ENCODE measurements at places on chromosomes 12 and 14.
A peak's percentile ranks its signal among the peaks of the same experiment; 100 is the strongest.

- DNase-seq: no peak
Observed at GRCh38 chr14:105646175-105646574, 119.8 kb downstream of the TMEM121 start.

DNA sequence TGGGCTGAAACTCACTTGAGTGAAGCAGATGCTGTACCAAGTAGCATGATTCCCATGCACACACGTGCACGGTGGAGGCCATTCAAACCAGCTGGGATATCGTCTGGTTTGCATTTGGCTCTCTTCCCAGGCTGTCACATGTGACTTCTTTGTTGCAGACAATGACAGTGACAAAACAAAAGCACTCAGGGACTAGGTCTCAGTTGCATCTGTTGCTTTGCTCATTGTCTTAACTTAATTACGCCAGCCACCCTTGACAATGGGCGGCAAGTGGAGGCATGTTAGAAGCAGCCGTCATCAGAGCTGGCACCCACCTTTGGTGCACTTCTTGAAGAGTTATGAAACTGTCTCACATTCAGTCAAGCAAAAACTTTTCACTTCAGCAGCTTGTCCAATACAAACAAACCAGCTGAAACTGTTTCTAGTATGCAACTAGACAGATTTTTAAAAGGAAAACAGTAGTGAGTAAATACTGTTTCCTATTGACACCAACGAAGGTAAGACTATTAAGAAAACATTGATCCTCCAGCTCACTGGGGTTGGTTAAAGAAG is 74.3 kb downstream of the IGF1 start:
- DNase-seq: peak; percentile 43

- no peak for DNase-seq
Observed at GRCh38 chr14:87691042-87691881, 301.7 kb downstream of the GALC start.

- no peak for DNase-seq
Observed at GRCh38 chr14:90727082-90727481, 89.1 kb downstream of the TTC7B start.

GRCh38 chr12:75979181-75979580 is 52.4 kb downstream of the PHLDA1 start:
- no peak for DNase-seq

DNA sequence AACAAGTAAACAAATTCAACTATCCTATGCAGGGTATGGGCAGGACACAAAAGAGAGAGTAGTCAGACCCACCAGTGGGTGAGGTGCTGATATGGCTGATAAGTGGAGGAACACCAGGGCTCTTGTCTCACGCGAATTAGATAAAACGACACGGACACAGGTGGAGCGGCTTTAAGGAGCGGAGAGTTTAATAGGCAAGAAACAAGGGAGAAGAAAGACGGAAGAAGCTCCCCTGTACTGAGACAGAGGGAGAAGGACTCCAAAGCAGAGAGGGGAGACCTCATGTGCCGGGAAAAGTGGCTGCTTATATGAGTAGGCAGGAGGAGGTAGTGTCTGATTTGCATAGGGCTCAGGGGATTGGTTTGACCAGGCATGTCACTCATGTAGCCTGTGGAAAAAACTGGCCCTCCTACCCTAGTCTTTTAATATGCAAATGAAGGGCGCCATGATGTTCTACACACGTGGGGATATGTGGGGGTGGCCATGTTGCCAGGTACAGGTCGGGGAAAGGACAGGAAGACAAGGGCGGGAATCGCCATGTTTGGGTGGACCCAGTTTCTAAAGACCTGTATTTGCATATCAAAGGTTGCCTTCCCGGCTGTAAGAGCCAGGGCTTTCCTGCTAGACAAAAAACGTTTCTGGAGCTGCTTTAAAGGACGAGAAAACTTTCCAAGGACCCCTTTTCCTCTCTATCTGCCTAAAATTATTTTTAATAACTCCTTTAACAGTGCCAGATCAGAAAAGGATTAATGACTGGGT is 28.8 kb downstream of the RPGRIP1 start:
- DNase-seq: peak; percentile 69

- peak; percentile 41 for DNase-seq
Observed at GRCh38 chr12:3200032-3200617, 122.9 kb downstream of the TSPAN9 start.

GRCh38 chr14:99672506-99673304 is 11.4 kb upstream of the CYP46A1 start:
- DNase-seq: no peak

DNA sequence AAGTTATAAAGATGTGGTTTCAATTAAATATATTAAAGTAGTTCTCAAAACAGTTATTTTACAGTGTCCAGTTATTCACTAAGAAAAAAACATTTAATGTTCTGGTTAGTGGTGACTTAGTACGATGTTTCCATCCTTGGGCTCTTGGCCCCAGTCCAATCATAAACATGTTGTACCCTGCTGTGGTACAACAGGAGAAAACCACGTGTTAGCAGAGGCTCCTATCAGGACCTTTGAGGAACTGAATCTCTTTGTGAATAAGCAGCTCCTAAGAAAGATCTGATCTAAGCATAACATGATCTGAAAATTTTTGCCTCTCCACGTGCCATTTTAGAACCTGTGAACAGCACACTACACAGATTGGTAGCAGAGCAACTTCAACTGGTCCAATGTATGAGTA is 234.0 kb downstream of the SYT1 start:
- no peak for DNase-seq

DNA sequence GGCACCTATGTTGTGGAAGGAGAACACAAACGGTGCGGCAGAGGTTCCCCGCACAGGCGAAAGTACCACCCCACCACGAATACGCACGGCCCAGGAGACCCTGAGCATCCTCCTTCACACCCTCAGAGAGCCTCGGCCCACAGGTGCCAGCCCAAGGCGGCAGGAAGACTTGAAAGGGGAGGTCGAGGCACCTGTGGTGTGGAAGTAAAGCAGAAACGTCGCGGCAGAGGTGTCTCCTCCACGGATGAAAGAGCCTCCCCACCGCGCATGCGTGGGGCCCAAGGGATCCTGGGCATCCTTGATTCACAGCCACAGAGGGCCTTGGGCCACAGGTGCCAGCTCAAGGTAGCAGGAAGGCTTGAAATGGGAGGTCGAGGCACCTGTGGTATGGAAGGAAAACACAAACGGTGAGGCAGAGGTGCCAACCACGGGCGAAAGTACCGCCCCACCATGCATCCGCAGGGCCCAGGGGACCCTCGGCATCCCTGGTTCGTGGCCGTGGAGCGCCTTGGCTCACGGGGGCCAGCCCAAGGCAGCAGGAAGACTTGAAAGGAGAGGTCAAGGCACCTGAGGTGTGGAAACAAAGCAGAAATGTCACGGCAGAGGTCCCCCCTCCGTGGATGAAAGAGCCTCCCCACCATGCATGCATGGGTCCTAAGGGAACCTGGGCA is 380.1 kb downstream of the ALG10 start:
- DNase-seq: no peak

GRCh38 chr14:74456684-74457564 is 30.9 kb upstream of the SYNDIG1L start:
- no peak for DNase-seq

DNA sequence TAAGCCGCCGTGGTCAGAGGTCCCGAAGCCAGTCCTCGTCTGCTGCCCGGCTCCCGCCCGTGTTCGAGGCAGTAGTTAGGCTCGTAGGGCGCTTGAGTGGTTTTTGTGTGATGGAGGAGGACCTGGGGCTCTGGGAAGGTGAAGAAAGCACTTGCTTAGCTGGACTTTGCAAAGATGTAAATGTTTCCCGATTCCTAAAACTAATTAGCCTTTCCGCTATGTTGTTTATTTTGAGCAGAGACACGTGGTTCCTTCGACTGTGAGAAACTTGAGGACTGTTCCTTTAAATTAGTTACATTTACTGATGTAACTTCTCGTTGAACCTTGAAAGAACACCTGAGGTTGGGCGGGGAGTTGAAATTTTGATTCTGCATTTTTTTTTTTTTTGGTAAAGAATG is 33.9 kb downstream of the MIA2 start:
- peak; percentile 13 for DNase-seq

DNA sequence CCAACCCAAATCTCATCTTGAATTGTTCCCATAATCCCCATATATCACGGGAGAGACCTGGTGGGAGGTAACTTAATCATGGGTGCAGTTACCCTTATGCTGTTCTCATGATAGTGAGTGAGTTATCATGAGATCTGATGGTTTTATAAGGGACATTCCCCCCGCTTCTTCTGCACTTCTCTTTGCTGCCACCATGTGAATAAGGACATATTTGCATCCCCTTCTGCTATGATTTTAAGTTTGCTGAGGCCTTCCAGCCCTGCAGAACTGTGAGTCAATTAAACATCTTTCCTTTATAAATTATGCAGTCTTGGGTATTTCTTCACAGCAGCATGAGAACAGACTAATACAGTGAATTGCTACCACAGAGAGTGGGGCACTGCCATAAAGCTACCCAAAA is 179.1 kb downstream of the LRIG3 start:
- no peak for DNase-seq

GRCh38 chr12:29389295-29389919 is 8.4 kb upstream of the ERGIC2 start:
- no peak for DNase-seq

- DNase-seq: no peak
Observed at GRCh38 chr12:23415180-23415579, 534.3 kb downstream of the SOX5 start.

DNA sequence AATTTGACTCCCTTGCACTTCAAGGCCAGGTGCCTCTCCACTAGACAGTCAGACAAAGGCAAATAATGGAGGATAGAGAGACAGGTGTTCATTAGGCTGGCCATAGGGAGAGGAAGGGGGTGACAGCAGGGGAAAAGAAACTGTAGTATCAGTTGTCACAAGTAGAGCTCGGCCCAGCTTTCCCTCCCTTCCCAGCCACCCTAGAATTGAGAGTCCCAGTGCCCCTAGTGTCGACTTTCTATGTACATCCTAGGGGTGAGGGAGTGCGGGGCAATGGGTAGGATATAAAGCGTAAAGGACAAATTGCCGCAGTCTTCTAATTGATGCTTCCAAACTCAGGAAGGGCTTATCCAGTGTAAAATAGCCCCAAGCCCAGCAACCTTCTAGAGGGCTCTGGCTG is 39.0 kb downstream of the BAZ2A start:
- DNase-seq: no peak

GRCh38 chr12:95693689-95694088 is 96.9 kb downstream of the NTN4 start:
- no peak for DNase-seq

GRCh38 chr12:104505095-104505818 is 48.5 kb downstream of the CHST11 start:
- no peak for DNase-seq

DNA sequence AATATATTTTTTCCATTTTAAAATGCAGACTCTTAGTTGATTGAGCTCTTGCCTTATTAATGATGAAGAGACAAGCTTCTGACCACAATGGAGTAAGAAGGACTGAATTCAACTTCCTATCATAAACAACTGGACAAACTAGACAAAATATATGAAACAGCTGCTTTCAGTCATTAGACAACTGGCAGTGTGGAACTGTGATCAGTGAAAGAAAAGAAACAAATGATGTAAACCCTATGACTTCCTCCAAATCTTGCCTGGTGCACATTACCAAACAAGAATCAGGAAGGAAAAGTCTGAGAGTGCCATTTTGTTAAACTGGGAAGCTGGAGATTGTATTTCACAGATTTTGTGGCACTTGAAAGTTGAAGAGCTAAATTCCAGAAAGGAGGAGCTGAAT is 154.7 kb upstream of the ATXN7L3B start:
- no peak for DNase-seq

DNA sequence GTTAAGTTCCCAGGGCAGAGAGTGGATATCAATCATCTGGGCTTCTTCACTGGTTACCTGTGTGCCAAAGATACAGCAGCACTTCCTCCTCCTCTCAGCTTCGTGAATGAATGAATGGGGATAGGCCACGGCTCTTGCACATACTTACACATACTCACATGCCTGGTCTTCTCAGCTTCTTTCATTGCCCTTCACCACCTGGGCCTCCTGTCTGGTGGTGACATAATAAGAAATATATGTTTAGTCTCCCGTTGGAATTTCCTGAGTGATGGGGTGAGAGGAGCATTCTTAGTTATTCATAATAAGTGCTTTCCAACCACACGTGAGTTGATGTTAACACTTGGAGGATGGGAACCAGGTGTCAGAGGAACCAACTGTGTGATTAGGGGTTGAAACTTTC is 268.1 kb upstream of the RMST start:
- no peak for DNase-seq

DNA sequence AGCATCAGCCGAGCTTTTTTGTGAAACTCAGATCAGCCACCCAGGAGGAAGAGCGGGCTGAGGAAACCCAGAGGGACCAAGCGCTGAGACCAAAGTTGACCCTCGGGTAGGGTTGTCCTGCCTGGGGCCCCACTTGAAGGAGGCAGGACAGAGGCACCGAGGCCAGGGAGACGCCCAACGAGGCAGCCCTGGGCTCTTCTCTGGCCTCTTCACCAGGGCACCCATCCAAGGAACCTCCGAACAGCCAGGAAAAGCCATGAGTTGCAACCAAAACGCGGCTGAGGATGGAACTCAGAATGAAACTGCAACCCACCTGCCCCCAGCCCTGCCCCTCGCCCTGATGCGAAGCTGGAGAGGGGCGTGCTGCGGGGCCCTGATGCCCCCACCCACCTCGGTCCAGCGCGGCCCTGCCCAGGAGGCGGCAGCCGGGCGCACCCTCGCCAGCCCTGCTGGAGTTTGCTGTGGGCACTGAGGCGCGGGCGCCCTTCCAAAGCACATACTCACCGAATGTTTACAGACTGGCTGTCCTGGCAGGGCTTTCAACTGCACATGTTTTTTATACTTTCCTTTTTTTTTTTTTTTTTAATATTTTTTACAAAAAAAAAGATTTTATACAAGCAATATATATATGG is 41.9 kb downstream of the JDP2 start:
- no peak for DNase-seq

- no peak for DNase-seq
Observed at GRCh38 chr14:99186956-99187690, 84.9 kb downstream of the BCL11B start.

DNA sequence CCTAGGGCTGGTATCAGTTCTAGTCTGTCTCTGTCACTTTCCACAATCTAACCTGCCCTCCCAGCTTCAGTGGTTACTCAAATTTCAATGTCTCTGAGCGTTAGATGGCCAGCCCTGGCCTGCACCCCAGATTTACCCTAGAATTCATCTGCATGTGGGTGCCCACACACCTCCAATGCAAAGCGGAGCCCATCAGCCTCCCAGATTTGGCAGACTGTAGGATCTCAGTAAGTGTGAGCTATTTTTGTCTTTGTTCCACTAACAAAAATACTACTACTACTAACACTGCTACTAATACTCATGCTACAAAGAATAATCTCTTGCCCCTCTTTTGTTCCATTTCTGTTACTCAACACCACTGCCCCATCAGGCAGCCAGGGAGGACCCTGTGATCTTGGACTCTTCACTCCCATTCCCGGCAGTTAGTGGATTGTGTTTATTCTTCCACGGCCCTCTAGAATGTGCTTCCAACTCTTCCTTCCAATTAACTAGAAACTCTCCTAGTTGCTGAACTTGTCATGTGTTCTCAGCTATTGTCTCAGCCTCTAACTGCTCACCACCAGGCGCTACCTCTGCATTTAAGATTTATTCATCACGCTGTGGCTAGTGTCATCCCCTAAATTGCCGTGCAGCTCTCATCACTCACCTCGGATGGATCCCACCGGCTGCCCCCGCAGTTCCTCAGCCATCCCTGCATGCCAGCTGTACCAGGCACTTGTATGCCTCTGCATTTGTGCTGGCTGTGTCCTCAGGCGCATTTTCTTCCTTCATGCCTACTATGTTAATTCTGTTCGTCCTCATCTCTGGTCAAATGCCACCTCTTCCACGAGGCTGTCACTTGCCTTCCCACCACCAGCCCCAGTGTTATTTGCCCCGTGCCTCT is 150.6 kb upstream of the HIF1A start:
- DNase-seq: no peak
